HTR-8/SVneo (cell line): ENCODE measurements at places on chromosomes 1 and 21.

DNA sequence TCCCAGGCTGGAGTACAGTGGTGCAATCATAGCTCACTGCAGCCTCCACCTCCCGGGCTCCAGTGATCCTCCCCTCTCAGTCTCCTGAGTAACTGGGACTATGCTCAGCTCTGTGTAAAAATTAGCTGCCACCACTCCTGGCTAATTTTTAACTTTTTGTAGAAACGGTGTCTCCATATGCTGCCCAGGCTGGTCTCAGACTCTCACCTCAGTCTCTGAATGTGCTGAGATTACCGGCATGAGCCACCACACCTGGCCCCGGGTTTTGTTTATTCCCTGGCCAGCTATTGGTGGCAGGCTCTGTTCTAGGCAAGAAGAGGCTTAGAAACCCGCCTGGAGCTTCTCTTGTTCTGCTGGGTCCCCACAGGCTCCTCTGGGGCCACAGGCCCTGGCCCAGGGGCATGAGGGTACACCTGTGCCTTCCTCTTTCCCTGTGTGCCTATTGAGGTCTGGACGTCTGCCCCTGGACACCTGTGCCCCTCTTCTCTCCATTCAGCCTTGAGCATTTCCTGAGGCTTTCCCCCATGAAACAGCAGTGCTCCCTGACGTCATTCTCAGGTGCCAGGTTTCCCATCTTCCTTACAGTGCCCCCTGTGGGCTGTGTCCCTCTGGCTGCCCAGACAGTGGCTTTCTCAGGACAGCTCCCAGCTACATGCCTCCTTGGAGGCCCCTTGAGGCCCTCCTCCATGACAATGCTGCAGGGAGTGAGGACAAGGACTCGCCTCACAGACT is 57.5 kb downstream of the PCP4 start:
- no peak for DNase-seq

DNA sequence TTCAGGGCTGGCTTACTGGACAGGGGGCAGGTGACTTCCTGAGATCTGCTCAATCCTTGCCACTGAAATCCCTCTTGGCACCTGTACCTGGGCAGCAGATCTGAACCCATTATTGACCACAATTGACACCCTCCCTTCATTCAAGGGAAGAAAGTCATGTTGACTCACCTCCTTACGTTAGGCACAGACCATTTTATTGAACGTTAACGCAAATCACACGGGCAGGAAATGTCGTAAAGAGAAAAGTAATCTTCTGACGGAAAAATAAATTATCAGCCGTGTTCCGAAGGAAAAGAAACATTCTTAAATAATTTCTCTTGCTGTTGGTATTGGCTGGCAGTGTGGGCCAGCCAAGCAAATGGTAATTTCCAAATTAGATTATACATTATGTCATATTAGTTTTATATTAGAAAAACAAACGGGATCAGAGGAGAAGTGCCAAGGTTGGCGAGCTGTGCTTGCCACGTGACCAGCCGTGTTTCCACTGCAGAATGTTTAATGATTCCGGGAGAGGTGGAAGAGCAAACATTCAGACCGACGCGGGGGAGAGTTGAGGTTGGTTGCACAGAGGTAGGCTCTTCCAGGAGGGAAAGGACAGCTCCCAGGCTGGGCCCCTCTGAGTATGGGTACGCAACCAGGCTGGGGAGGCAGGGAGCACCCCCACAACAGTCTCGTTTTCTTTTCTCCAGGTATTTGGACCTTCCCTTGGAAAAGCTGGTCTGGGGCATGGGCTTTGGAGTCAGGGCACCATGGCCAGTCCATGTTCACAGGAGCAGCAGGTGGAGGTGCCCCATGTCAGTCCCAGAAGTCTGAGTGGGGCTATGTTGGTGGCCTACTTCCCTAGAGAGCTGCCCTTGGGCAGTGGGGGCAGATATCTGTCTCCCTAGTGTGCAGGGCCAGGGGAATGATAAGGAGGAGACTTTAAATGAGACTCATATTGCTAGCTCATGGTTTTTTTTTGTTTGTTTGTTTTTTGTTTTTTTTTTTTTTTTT is 121.1 kb downstream of the FOXD2 start:
- no peak for DNase-seq

DNA sequence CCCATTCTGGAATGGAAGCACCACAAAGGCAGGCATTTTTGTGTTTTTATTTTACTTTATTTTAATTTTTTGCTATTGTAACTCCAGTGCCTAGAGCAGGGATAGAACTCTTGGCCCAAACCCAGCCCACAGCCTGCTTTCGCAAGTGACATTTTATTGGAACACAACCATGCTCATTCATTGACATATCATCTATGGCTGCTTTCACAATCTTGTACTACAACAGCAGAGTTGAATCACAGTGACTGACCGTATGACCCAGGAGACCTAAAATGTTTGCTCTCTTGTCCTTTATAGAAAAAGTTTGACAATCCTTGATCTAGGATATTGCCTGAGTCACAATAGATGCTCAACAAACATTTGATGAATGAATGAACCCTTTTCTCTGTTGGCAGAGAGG is 83.9 kb upstream of the ATP1A1 start:
- no peak for DNase-seq

GRCh38 chr1:109873278-109874175 is 37.1 kb upstream of the CSF1 start:
- no peak for DNase-seq

DNA sequence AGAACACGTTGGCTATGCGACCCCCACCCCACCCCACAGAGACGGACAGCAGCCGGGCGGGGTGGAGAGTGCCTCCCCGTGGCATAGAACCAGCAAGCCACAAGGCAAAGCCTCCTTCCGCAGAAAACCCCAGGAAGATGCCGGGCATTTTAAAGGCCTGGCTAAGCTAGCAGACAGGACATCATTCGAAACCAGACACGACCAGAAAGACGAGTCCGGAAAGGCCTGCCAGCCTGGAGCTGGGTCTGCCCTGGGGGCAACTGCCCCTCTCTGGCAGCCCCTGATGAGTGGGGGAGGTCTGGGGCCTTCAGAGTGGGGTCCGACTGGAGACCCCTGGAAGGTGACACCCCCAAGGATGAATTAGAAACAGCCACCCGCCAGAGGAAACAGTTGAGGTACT is 8.5 kb downstream of the FTCD start:
- DNase-seq: no peak

- no peak for DNase-seq
These were observed 292.2 kb downstream of the ST6GALNAC3 start for GRCh38 chr1:76366726-76367125.

DNA sequence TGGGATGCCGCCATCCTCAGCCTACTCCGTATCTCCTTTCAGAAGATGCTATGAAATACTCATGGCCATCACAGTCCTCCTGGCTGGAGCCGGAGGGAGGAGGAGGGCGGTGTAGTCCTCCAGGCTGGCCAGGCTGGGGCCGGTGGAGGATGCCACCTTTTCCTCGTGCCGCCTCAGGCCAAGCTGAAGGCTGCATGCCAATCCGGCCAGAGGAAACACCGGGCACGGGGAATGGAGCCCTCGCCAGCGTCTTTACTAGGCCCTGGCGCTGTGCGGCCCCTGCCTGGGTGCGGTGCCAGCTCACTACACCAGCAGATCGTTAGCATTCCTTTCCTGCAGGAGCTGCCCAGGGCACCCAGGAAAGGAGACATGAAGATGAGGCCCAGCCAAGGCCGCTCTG is 70.1 kb downstream of the CASZ1 start:
- DNase-seq: no peak

- peak; percentile 7 for DNase-seq
These were observed 75.0 kb downstream of the RWDD3 start for GRCh38 chr1:95309031-95309471.

DNA sequence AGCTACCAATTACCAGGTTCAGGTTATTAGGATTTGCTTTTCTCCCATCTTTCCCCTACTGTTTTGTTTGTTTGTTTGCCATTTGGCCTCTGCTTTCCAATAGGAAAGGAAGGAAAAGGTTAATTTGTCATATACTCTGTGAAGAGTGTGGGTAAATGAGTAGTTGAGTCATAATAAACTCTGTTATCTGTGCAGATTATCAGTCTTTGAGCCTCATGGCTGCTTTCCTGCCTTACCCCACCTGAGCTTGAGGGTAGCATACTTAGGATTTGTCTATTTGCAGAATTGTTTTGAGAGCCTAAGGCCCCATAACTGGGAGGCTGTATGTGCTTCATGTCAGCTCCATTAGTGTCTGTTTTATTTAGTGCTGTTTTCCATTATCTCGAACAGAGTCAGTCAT is 32.9 kb upstream of the SNX27 start:
- no peak for DNase-seq

DNA sequence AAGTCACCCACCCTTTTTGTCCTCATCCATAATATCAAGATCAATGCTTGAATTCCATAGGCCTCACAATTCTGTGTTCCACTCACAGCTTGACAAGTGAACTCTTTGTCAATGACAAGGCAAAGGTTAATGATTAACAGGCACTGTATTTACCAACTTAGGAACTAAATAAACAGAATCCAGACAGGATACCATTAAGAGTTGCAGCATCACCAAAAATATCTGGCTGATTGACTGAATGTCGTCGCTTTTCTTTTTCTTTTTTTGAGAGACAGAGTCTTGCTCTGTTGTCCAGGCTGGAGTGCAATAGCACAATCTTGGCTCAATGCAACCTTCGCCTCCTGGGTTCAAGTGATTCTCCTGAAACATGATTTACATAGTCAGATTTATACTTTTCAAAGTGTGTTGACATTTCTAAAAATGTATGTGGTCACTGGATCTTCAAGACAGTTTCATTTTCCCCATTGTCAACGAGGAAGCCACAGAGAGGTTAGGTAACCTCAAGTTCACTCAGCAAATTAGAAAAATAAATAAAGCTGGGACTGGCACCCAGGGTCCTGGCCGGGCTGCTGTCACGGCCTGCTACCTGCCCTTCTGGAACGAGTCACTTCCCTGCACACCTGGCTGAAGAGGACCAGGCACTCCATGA is 81.0 kb downstream of the PDE9A start:
- no peak for DNase-seq

- DNase-seq: no peak
These were observed 3.2 kb downstream of the SLC25A33 start for GRCh38 chr1:9542430-9542829.

DNA sequence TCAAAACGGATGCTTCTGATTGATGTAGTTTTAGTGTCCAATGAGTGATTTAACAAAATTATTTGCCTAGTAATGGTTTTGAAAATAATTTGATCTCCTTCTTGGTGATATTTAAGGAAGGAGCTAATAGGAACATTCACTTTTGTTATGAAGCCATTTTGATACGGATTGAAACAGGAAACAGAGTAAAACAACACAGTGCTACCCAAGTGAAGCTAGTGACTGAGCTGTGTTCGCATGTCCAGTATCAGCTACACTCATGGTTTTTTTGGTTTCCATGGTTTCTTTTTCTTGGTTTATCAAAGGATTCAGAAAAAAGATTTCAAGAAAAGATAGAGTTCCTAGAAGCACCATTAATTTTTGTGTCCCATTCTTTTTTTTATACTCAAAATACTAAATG is 40.1 kb upstream of the PLEKHO1 start:
- DNase-seq: no peak

DNA sequence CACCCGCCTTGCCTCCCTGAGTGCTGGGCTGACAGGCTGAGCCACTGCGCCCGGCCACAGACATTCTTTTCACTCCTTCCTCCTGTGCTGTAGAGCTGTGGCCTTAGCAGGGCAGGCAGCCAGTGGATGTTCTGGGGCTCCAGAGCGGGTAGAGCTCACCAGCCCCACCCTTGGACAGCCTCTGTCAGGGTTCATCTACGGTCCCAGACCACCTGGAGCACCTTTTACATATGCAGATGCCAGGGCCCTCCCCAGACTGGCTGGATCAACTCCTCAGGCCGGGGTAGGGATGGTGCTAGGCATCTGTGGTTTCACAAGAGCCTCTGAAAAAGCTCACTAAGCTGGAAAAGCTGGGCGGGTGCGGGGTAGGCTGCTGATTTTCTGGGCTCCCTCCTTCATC is 4.6 kb downstream of the ATP13A2 start:
- DNase-seq: no peak

DNA sequence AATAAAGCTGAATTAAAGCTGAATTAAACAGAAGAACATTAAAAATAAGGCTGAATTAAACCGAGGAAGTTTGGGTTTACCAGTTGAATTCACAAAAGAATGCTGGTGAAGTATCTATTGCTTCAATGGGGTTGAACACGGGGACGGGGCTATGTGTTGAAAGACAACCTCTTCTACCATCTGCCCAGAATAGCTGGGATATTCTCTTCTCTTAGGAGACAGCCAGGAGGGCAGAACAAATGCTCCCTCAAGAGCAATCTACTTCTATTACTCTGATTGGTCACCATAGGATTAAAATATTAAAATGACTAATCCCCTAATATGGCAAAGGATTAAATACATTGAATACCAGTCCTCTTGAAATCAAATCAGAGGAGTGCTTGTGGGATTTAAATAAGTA is 68.4 kb downstream of the LPGAT1 start:
- no peak for DNase-seq

DNA sequence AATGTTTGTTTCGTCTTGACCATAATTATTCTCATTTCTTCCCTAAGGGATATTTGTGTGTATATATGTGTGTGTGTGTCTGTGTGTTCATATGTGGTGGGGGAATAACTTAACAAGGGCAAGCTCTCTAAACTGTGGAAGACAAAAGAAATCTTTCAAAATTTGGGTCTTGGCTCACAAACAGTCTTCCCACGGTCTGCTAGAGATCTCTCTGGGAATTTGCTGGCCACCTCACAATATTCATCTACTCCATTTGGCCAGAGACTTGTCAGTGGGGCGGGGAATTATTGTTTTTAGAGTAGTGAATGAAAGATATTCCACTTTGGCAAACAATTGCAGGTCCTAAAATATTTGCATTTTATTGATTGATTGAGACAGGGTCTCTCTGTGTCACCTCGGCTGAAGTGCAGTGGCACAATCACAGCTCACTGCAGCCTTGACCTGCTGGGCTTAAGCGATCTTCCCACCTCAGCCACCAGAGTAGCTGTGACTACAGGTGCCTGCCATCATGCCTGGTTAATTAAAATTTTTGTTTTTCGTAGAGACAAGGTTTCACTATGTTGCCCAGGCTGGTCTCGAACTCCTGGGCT is 8.0 kb upstream of the EIF2B3 start:
- DNase-seq: no peak

DNA sequence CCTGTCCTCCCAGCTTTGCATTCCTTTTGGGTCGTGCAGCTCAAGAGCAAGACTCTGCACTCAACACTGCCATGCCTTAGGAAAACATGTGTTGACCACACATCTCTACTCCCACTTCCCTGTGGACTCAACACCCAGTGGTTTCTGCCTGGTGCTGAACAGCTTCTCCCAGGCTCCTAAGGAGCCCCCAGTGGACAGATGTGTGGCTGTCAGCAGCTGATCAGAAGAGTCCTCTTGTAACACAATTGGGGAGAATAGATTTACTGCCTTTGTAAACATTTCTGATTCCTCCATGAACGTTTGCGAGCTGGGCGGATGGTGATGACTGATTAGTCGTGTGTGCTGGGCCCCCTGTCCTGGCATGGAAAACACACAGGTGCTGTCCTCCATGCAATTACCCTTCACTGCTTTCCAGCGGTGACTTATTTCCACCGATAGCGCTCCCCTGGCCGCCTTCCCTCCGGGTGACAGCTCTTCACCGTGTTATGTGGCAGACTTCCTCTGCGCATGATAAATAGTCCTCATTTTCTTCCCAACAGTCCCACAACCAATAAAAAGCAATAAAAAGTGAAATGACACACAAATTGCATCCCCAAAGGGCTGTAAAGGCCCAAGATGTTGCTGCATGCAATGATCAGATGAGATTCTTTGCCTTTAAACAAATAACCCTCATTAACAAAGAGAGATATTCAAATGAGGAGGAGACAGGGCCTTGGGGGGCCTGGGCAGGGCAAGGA is 249.4 kb upstream of the AJAP1 start:
- no peak for DNase-seq

- DNase-seq: no peak
These were observed 33.2 kb upstream of the ATF3 start for GRCh38 chr1:212575333-212575732.

- DNase-seq: no peak
These were observed 35.2 kb downstream of the PEX14 start for GRCh38 chr1:10509809-10510509.
